ENCODE measurements at places on chromosomes 3 and 15. TPM values are rescaled to one million over a fixed set of nuclear protein-coding genes. Genes with fewer than 3 reads are reported as not detected.

The RAMAC gene
- polyA plus RNA-seq = 22.6 TPM

The FGD5 gene
- polyA plus RNA-seq = 2.8 TPM

The GNAT1 gene
- polyA plus RNA-seq = 0.59 TPM

The KNSTRN gene
- polyA plus RNA-seq = 48.0 TPM

The PP2D1 gene
- polyA plus RNA-seq = not detected

The COLQ gene
- 0.44 TPM for polyA plus RNA-seq

The MYZAP gene
- 0.51 TPM for polyA plus RNA-seq

The CTXN2 gene
- polyA plus RNA-seq = 0.90 TPM

The CFAP100 gene
- polyA plus RNA-seq = not detected

The ANKUB1 gene
- polyA plus RNA-seq = not detected

The PLAAT1 gene
- polyA plus RNA-seq = 4.4 TPM

The TNFSF10 gene
- 4.1 TPM for polyA plus RNA-seq

The SLC28A1 gene
- not detected for polyA plus RNA-seq

The C3orf52 gene
- polyA plus RNA-seq = 0.27 TPM

The KBTBD8 gene
- polyA plus RNA-seq = 0.66 TPM

The CCR8 gene
- polyA plus RNA-seq = not detected

The CIP2A gene
- polyA plus RNA-seq = 3.7 TPM

The CACNA2D2 gene
- 3.0 TPM for polyA plus RNA-seq

The MYD88 gene
- 10.0 TPM for polyA plus RNA-seq

The STRA6 gene
- 1.1 TPM for polyA plus RNA-seq

The FMN1 gene
- 0.27 TPM for polyA plus RNA-seq

The C15orf62 gene
- polyA plus RNA-seq = 1.1 TPM

The PRSS50 gene
- polyA plus RNA-seq = not detected

The TBC1D2B gene
- polyA plus RNA-seq = 14.2 TPM

The WNT7A gene
- polyA plus RNA-seq = 1.4 TPM

The LARP6 gene
- 52.1 TPM for polyA plus RNA-seq

The ISLR2 gene
- 30.2 TPM for polyA plus RNA-seq

The CCDC33 gene
- 0.46 TPM for polyA plus RNA-seq

The ARL6IP5 gene
- polyA plus RNA-seq = 76.3 TPM

The UPK1B gene
- 0.37 TPM for polyA plus RNA-seq

The RNF111 gene
- 14.0 TPM for polyA plus RNA-seq

The KBTBD13 gene
- not detected for polyA plus RNA-seq

The GABRG3 gene
- 0.41 TPM for polyA plus RNA-seq

The FAM240A gene
- not detected for polyA plus RNA-seq

The LTF gene
- polyA plus RNA-seq = 1.5 TPM

The MUSTN1 gene
- 25.5 TPM for polyA plus RNA-seq

The GOLGA8M gene
- not detected for polyA plus RNA-seq

The OIP5 gene
- 9.2 TPM for polyA plus RNA-seq

The UROC1 gene
- 0.10 TPM for polyA plus RNA-seq

The RPS27L gene
- 40.2 TPM for polyA plus RNA-seq

The FEZF2 gene
- 4.6 TPM for polyA plus RNA-seq

The BCL2A1 gene
- polyA plus RNA-seq = not detected

The PLSCR5 gene
- polyA plus RNA-seq = not detected

The LRRC31 gene
- polyA plus RNA-seq = not detected

The FAM98B gene
- polyA plus RNA-seq = 18.6 TPM

The FBXO40 gene
- 0.17 TPM for polyA plus RNA-seq

The EID1 gene
- polyA plus RNA-seq = 130 TPM

The ATOSA gene
- 5.6 TPM for polyA plus RNA-seq

The GOLGA8K gene
- polyA plus RNA-seq = not detected
